ENCODE measurements at places on chromosomes 3 and 15.

GRCh38 chr3:156226676-156227420 is 106.5 kb downstream of the KCNAB1 start:
- DNase-seq, result no peak

DNA sequence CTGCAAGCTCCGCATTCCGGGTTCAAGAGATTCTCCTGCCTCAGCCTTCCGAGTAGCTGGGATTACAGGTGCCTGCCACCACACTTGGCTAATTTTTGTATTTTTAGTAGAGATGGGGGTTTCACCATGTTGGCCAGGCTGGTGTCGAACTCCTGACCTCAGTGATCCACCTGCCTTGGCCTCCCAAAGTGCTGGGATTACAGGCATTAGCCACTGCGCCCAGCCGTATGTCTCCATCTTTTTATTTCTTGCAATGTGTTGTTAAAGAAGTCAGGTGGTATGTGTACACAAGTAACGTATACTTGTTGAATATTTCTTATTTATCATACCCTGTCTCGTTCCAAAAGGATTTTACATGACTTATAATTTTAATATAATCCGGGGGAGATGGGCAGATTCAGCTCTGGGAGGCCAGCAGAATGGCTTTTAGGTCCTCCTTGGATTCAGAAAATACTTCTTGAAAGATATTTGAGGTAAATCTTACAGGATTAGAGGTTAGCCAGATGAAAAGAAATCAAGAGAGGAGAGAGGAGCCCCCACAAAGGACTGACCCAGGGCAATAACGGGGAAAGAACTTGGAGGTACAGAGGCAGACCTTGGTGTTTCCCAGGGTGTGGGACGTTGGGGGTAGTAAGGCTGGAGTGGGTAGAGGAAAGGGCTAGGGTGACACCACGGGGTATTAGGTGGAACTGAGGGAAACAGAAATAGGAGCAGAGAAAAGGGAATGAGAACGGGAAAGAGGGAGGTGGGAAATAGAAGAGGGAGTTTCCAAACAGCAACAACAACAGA is 27.2 kb upstream of the MUC20 start:
- no peak for DNase-seq

DNA sequence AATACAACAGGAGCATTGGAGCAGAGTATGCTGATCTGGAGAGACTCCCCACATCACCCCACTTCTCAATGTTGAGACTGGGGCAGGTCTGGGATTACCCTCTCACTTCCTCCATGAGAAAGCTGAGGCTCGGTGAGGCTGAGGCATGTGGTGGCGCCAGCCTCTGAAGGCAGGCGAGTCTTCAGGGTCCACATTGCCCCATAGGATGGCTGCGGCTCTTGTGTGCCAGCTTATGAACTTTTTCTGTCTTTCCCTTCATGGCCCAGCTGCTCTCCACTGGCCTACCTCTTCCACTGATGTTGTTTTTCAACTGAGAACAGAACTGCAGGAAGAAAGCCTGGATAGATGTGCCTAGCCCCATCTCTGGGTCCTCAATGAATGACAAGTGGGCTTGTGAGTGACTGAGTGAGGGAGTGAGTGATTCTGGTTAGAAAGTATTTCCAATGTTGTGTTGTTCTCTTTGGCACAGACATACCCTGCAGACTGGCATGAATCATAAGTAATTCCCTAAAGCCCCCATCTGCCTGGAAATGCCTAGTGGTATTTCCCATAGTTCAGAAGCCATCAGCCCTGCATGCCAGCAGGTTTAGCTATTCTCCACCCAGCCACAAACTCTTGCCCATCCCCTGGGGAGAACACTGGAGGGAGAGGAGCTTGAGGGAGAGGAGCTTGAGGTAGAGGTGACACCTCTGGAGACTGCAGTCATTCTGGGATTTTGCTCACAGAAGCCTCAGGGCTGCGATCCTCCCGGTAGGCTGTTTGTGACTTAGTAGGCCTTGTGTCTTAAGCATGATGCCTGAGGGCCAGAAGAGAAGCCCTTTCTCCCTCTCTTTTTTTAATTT is 56.9 kb downstream of the AMOTL2 start:
- no peak for DNase-seq

GRCh38 chr3:157220211-157220610 is 60.3 kb upstream of the CCNL1 start:
- DNase-seq, result no peak

GRCh38 chr3:181210275-181210674 is 220.7 kb upstream of the DNAJC19 start:
- peak; percentile 2 for DNase-seq

DNA sequence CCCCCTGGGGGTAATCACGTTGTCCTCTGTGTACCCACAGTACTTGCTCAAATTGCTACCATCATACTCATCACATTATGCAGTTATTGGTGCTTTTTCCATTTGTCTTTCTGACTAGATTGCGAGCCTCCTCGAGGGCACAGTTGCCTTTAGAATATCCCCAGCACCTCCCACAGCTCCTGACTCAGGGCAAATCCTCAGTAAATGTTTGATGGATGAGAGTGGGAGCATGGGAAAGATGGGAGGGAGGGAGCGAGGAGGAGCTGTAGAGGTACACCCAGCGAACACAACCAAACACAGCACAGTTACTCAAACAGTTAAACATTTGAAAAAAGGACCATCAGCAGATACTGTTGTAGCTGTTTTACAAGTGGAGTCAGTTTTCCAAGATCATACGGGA is 27.9 kb downstream of the SIDT1 start:
- DNase-seq, result no peak

DNA sequence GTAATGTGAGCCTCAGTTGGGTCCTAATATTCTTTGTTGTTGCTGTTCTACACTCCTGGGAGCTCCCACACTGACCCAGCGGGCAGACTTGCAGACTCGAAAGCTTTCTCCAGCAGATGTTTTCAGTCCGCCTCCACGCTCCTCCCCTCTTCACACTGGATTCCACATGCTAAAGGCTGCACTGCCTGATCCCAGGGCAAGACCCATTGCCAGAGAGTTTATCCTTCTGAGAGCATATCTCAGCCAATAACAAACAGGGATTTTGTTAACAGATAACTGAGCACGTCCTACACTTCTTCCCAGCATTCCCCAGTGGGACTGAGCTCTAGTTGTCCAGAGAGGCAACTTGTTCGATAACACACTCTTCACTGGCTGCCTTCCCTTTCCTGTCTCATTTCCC is 8.0 kb upstream of the COL6A6 start:
- no peak for DNase-seq

GRCh38 chr3:123660900-123661299 is 76.0 kb upstream of the HACD2 start:
- DNase-seq, result peak; percentile 96

DNA sequence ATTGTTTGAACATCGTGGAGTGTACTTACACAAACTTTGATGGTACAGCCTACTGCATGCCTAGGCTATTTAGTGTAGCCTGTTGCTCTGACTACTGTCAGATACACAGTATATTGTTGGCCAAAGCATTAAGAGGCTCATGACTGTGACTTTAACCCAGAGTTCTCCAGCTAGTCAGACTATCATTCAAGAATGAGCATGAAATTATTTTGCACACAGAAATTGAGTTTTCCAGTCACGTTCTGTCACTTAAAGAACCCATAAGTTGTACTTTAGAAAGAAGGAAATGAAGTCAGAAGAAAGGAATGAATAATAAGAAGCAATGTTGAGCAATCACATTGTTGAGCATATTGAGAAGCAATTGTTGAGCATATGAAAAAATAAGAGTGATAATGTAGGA is 37.6 kb upstream of the SLC22A13 start:
- DNase-seq, result peak; percentile 13

DNA sequence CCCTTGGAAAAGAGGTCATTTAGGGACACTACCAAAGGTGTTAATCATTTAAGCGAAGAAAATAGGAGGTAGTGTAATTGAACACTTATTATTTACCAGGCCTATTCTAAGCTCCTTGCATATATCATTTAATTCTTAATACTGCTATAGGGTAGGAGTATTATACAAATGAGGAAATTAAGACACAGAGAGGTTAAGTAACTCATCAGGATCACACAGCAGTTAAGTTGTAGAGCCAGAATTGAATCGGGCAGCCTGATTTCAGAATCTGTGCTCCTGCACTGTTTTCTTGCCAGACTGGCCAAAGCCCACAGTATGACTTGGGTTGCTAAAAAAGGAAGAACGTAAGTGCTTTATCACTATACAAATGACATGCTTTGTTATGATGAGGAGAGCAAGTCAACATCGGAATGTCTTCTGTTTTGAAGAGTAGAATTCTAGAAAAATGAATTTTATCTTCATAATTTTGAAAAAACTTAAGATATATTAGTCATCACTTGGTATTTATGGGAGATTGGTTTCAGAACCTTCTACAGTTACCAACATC is 31.4 kb downstream of the HPS3 start:
- DNase-seq, result no peak

GRCh38 chr3:33919312-33920120 is 121.1 kb downstream of the PDCD6IP start:
- DNase-seq, result no peak

- DNase-seq, result no peak
Observed at GRCh38 chr15:65204236-65204930, 6.9 kb downstream of the CILP start.

DNA sequence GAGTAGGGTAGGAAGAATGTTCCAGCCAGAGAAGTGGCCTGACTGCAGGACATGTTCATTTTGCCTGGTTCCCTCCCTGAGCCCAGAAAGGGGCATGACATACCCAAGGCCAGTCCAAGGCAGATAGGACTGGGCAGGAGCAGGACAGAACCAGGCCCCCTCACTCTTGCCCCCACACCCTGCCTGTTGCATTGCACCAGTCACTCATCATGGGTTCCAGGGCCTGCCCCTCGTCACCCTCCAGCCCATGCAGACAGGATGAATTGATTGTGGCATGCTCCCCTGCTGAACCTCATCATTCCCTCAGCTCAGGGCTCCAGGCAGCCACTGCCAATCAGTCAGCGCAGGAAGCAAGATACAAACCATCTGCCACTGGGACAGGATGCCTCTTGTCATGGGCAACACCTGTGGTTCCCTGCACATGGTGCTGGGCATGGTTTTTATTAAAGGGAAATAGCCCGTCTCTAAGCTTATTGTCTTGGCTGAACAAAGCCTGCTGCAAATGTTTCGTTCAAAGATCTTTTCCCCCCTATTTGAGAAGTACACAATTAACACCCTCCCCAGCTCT is 48.9 kb downstream of the RASGRF1 start:
- no peak for DNase-seq

DNA sequence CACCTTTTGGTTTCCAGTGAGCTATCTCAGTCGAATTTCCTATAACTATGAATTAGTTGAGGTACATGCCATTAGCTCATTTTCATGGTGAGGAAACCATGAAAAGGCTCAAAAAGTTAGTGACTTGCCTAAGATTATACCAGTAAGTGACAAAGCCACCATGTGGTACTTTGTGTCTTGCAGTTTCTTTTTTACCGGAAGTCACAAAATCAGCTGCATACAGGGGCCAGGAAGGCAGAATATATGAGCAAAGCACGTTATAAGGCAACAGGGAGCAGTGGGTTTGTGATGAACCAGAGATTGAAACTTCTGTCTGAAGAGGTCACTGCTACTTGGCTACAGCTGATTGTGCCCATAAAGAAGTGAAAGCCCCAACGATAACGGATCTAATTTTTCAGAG is 50.3 kb downstream of the CMTM8 start:
- DNase-seq, result no peak
